A549 treated with DMSO at 1 μM for 4 hours (cell line): ENCODE measurements at places on chromosomes 2 and 18. TPM values are rescaled to one million over a fixed set of nuclear protein-coding genes. Genes with fewer than 3 reads are reported as not detected.

Gene CD302
- 2.0 to 2.8 TPM (median 2.4 TPM) in 5 replicates for total RNA-seq

Gene LBH
- total RNA-seq = 125 to 213 TPM (median 159 TPM) in 5 replicates

Gene CFAP65
- total RNA-seq = 0.09 to 0.19 TPM (median 0.15 TPM) in 5 replicates

Gene ZNF804A
- total RNA-seq = not detected in 5 replicates

Gene TMEM247
- not detected in 5 replicates for total RNA-seq

Gene MAP3K19
- not detected in 5 replicates for total RNA-seq

Gene NBAS
- total RNA-seq = 13.8 to 19.1 TPM (median 17.9 TPM) in 5 replicates

Gene SMAD7
- total RNA-seq = 21.9 to 28.9 TPM (median 25.4 TPM) in 5 replicates

Gene RAB12
- total RNA-seq = 24.5 to 31.7 TPM (median 29.3 TPM) in 5 replicates
